ENCODE measurements at places on chromosomes 13 and 19.

- DNase-seq: peak; percentile 82
Observed at GRCh38 chr19:38387550-38388348, at the start of gene GGN. Gene GGN (minus strand): TSS chr19:38388034. CDS start chr19:38387261, 773 bp downstream.

DNA sequence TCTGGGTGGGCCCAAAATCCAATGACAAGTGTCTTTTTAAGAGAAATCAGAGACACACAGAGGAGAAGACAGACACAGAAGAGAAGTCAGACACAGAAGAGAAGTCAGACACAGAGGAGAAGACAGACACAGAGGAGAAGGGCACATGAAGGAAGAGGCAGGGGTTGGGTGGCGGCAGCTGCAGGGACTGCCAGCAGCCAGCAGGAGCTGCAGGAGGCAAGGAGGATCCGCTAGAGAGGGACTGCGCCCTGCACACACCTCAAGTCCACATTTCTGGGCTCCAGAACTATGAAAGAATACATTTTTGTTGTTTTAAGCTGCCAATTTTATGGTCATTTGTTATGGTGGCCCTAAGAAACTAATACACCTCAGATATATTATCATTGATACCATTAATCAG, 140.6 kb downstream of the ZIC5 start:
- no peak for DNase-seq

DNA sequence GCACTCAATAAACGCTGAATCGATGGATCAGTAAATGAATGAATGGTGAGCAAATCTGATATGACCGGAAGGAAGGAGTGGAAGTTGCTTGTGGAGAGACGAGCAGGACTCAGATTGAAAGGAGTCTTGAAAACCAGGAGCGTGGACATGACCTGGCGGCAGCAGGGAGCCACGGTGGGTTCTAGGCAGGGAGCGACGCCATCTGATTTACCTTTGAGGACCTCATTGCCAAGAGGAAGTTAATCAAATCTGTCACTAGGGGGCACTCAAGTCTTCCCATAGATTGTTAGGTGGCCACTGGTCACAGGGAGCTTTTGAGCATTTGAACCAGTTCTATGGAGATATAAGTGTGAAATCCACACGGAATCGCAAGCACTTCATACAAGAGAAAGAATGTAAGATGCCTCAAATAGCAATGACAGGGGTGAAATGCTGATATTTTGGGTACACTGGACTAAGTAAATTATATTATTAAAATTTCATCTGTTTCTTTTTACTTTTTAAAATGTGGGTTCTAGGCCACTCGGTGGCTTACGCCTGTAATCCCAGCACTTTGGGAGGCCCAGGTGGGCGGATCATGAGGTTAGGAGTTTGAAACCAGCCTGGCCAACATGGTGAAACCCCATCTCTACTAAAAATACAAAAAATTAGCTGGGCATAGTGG, 9.2 kb upstream of the FBN3 start:
- DNase-seq: peak; percentile 91

- DNase-seq: no peak
Observed at GRCh38 chr19:48186015-48186414, 15.5 kb downstream of the ZSWIM9 start.

DNA sequence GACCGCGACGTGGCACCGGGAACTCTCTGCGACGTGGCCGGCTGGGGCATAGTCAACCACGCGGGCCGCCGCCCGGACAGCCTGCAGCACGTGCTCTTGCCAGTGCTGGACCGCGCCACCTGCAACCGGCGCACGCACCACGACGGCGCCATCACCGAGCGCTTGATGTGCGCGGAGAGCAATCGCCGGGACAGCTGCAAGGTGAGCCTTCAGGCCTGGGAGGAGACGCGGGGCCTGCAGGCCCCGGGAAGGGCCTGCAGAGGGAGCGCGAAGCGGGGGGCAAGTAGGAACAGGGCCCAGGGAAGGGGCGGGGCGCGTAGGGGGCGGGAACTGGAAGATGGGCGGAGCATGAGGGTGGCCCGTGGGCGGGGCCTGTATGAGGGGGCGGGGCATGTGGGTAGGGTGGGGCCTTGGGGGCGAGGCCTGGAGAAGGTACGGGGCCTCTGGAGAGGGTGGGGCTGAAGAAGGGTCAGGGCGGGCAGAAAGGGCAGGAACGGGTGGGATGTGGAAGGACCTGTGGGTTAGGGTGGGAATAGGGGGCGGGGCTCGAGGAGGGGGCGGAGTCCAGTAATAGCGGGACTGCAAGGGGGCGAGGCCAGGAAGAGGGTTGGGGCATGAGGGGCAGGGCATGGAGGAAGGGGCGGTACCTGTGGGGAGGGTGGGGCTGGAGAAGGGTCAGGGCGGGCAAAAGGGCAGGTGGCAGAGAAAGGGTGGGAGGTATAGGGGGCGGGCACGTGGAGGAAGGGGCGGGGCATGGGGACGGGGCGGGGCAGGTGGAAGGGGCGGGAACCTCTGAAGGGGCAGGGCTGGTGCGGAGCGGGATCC, 2.5 kb downstream of the CFD start:
- DNase-seq: peak; percentile 69

GRCh38 chr13:70170689-70171088, 62.4 kb upstream of the KLHL1 start:
- DNase-seq: no peak

- no peak for DNase-seq
Observed at GRCh38 chr13:42063105-42063504, 14.7 kb downstream of the DGKH start.

DNA sequence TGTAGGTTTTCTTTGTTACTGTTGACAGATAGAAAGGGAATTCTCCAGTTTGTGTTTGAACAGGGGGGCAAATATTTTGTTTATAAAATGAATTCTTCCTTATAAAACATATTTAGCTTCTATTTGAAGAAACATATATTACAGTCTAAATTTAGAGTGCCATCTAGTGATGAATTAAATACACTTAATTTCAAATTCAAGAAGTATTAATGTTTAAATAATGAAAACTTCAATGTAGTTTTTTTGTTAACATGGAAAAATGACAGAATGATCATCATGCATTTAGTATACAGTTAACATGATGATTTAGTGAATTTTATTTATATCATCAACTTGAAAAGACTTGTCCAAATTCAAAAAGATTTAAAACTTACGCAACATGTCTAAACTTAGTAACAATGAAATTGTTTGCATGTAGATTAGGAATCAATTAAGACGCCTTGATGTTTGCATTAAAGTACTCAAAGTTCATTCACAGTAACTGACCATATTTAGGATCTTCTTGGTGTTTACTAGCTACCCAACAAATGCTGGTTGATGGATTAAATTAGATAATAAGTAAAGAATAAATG, 765.9 kb upstream of the SLITRK1 start:
- no peak for DNase-seq

Measured in suppressor macrophage treated with lipopolysaccharide for 4 hours (primary cell).